A549 treated with AZD2906 at 1 μM for 4 hours (cell line): ENCODE measurements at places on chromosomes 4 and X. TPM values are rescaled to one million over a fixed set of nuclear protein-coding genes. Genes with fewer than 3 reads are reported as not detected.

The PHKA2 gene
- total RNA-seq, result 12.2 to 15.4 TPM (median 13.9 TPM) in 5 replicates

The RAB41 gene
- total RNA-seq, result not detected in 5 replicates

The ADH1B gene
- not detected in 5 replicates for total RNA-seq

The PCDH11X gene
- 0.01 TPM in 1 of 5 replicates, not detected in the others for total RNA-seq

The CXCL5 gene
- 26.7 to 32.8 TPM (median 31.0 TPM) in 5 replicates for total RNA-seq

The MAGEB1 gene
- total RNA-seq, result not detected in 5 replicates

The TMPRSS11A gene
- total RNA-seq, result not detected in 5 replicates

The RTL3 gene
- total RNA-seq, result 0.09 to 0.33 TPM (median 0.14 TPM) in 5 replicates

The ZMAT1 gene
- total RNA-seq, result 0.01 to 0.07 TPM (median 0.03 TPM) in 5 replicates

The IL1RAPL1 gene
- not detected in 5 replicates for total RNA-seq

The BBS12 gene
- total RNA-seq, result 2.1 to 2.9 TPM (median 2.6 TPM) in 5 replicates

The MAGEB17 gene
- total RNA-seq, result not detected in 5 replicates

The LRRC66 gene
- 0.06 to 0.18 TPM (median 0.10 TPM) in 5 replicates for total RNA-seq

The NPY2R gene
- total RNA-seq, result 0.02 to 0.03 TPM (median 0.02 TPM) in 3 of 5 replicates, not detected in the others

The MBTPS2 gene
- total RNA-seq, result 20.6 to 25.1 TPM (median 22.9 TPM) in 5 replicates

The MUC7 gene
- not detected in 5 replicates for total RNA-seq

The ABCG2 gene
- total RNA-seq, result 14.1 to 18.6 TPM (median 15.9 TPM) in 5 replicates

The TLR3 gene
- 0.15 to 0.50 TPM (median 0.32 TPM) in 5 replicates for total RNA-seq

The SGMS2 gene
- total RNA-seq, result 19.8 to 28.5 TPM (median 27.1 TPM) in 5 replicates

The SHISA3 gene
- 0.05 to 0.08 TPM (median 0.07 TPM) in 3 of 5 replicates, not detected in the others for total RNA-seq

The RTL9 gene
- 0.05 to 0.16 TPM (median 0.11 TPM) in 5 replicates for total RNA-seq

The TBC1D1 gene
- total RNA-seq, result 22.9 to 27.3 TPM (median 25.1 TPM) in 5 replicates

The SSX4B gene
- not detected in 5 replicates for total RNA-seq

The APBB2 gene
- 7.3 to 12.1 TPM (median 9.8 TPM) in 5 replicates for total RNA-seq

The ETDA gene
- total RNA-seq, result not detected in 5 replicates

The FABP2 gene
- total RNA-seq, result not detected in 5 replicates

The KCND1 gene
- 0.65 to 1.2 TPM (median 1.1 TPM) in 5 replicates for total RNA-seq

The PDHA2 gene
- not detected in 5 replicates for total RNA-seq

The GATA1 gene
- total RNA-seq, result not detected in 5 replicates

The ADAM29 gene
- total RNA-seq, result not detected in 5 replicates

The PPEF2 gene
- total RNA-seq, result not detected in 5 replicates

The GAGE12J gene
- not detected in 5 replicates for total RNA-seq

The CLDN22 gene
- not detected in 5 replicates for total RNA-seq

The MAGEC3 gene
- total RNA-seq, result not detected in 5 replicates

The GPR50 gene
- total RNA-seq, result 0.11 to 0.40 TPM (median 0.20 TPM) in 5 replicates

The IL15 gene
- 12.3 to 15.6 TPM (median 13.9 TPM) in 5 replicates for total RNA-seq

The PDZD4 gene
- 3.0 to 3.7 TPM (median 3.5 TPM) in 5 replicates for total RNA-seq

The PCSK1N gene
- 18.0 to 55.7 TPM (median 48.7 TPM) in 5 replicates for total RNA-seq

The MAOA gene
- total RNA-seq, result 0.51 to 1.2 TPM (median 0.81 TPM) in 5 replicates

The GPC3 gene
- 0.06 to 0.14 TPM in 2 of 5 replicates, not detected in the others for total RNA-seq

The ALB gene
- 0.16 to 1.7 TPM (median 1.5 TPM) in 3 of 5 replicates, not detected in the others for total RNA-seq
